ENCODE measurements at places on chromosomes 11 and 22.

GRCh38 chr11:65530157-65530496 lies 5.2 kb downstream of the SCYL1 start:
- peak; percentile 41 for ATAC-seq

GRCh38 chr11:76206327-76207081 lies at the start of gene WNT11:
WNT11 (minus strand) TSS chr11:76206502; CDS start chr11:76206407, 95 bp downstream.
- peak; percentile 15 for ATAC-seq

DNA sequence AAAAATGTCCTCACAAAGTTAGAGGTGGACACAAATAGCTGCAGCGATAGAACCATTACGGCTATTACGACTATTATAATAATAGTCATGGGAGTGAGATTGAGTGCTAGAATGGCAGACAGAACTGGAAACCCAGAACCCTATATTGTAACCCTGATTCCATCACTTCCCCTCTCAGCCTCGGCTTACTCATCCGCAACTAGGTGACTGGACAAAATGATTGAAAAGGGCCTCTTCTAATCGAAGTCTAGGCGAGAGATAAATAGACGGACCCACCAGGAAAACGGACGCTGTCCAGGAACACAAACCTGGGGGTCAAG lies 629 bp downstream of the PSMA1 start:
- peak; percentile 30 for ATAC-seq

DNA sequence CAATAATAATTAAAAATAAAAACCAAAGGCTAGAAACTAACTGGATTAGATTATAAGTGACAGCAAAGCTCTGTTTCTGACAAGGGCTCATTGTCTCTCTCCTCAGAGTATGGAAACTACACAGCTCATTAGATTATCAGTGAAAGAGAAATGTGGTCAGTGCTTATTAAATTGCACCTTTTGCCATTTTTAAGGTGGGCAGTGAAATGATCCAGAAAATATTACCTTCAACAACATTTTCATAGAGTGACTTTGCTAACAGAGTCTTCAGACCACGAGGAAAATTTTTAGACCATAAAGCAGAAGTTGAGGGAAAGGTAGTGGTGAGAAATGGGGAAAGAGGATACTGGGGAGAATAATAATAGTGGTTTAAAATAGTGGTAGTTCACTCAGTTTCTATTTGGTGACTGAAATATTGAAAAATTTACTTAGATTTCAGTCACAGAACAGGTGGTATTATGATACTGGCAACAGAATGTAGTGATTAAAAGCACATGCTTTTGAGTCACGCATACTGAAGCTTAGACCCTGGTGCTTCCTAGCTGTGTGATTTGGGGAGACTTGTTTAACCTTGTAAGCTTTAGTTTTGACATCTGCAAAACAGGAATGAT lies 684.0 kb upstream of the CCDC90B start:
- peak; percentile 49 for ATAC-seq

DNA sequence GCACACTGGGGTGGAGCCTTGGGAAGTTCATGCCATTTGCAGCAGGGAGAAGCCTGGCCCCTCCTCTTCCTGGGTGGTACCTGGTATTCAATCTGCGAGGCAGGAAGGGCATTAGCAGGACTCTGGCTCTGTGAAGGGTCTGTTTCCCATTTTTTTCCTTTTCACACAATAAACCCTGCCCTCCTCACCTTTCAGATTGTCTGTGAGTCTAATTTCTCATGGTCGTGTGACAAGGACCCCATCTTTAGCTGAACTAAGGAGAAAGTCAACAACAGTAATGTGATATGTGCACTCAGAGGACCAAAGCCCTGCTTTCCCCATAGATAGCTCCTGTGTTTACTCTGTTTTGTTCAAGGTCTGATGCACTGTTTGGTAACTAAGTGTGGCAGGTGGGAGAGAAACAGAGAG lies 26.6 kb upstream of the CASP4 start:
- ATAC-seq: no peak

DNA sequence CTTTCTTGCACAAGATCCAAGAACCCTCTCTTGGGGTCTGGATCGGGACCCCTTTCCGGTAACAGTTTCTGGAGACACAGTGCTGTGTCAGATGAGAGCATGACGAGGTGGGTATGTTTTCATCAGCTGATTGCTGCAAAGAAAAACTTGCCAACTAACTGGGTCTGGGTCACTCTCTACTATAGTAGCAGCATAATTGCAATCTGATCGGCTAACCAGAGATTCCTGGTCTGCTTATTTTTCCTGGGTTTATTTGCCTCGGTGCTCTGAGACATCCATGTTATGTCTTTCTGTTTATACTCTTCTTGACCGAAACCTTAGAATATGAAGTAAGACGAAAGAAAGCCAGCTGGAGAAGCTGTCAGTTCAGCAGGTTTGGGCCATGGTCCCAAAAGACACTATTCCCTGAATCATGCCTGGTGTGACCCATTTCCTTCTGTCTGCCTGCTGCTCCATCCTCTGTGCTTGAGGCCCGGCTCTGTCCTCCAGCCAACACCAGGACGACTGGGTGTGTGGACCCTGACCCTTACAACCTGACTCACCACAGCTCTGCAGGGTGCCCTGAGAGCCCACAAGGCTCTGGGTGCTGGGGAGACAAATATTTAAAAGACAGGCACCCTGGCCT lies 24.1 kb upstream of the CLMP start:
- no peak for ATAC-seq

GRCh38 chr11:122145715-122146274 lies 29.8 kb upstream of the BLID start:
- 0 out of 3 replicates have a peak, but pooled peaks have one; percentile 10 for ATAC-seq

DNA sequence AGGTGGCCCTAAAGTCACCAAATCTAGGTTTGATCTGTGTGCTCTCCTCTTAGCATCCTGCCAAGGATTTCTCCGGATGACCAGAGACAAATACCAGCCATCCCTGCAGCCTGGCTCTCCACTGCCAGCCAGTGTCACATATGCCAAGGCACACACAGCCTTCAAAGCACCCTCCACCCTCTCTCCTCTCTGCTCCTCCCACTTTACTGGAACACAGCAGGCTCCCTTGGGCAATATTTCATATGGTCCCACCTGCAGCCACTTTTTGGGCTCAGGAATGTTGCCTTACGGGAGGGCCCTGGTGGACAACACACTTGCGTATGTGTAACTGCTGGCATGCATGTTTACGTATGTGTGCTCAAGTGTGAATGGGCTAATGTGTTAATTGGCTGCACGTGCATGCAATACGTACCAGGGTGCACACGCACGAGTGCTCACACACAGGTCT lies 183.9 kb downstream of the CEP164 start:
- no peak for ATAC-seq

DNA sequence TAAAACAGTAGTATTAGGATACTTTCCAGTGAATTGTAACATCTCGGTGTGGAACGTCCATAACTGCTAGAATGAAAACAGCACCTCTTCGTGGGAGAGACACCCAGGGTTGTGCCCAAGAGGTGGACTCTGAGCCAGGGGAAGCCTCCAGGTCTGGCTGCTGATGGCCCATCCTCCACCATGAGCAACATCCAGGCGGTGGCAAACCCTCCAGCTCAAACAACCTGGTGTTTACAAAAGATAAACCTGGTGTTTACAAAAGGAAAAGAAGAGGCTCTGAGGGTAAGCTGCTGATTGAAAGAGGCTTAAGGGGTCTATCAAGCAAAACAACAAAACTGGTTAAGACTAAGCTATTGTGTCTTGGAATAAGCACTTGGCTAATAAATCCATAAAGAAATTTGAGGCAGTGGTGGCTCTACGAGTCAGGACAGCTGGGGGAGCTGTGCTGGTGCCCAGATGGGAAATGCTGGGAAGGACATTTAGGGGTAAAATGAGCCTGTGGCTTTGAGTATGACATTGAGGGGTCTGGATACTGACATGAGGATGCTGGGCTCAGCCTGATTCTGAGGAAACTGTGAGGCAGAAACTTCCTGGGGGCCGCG lies 909.0 kb downstream of the BRD1 start:
- no peak for ATAC-seq

GRCh38 chr11:107215010-107215409 lies 196.7 kb upstream of the GUCY1A2 start:
- ATAC-seq: no peak

Measured in SK-N-SH treated with all-trans-retinoic acid at 6 μM for 48 hours (cell line).